ENCODE measurements at places on chromosomes 7 and 10.

GRCh38 chr10:68924593-68924992, 23.5 kb downstream of the DDX50 start:
- DNase-seq: no peak

DNA sequence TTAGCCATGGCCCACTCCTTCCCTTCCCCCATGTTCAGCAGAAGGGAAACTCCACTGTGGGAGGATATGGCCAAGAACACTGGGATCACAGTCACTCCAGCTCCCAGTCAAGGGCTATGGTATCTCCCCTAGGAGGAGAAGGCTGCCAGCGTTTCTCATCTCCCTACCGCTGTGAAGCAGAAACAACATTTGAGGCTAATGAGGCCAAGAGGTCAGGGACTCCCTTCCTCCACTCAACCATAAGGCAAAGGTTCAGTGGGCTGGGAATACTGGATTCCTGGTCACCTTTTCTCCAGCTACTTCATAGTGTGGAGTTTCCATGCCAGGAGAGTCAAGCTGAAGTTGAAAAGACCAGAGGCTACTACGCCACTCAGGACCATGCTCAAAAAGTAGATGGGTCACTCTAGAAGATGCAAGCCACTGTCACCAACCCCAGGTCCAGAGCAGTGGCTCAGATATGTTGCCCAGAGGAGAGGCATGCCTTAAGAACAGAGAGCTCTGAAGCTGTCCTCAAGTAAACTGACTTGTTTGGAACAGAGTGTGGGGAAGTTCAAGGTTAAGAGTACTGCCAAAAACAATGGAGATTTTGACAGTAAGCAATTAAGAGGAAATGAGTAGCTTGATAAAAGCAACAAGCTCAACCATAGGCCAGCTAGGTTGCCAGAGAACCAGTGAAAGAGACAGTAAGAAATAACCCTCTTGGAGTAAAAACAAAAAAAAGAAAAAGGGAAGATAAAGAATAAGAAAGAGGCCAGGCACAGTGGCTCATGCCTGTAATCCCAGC, 3.8 kb upstream of the TMEM140 start:
- no peak for DNase-seq

DNA sequence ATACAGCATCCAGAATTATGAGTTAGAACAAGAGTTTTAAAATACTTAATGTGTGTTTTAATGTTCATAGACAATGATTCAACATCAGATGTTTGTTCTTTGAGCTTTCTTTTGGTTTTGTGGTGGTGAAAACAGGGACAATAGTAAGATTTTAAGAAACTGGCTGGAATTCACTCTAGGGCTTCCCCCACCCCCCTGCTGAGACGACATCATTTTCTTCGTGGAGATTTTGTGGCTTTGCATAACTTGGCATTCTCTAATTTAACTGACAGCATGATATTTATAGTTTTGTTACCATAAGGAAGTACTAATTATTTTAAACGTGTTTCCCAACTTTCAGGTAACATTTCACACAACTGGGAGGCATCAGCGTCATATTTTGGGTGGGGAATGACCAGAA, 184.1 kb downstream of the BICC1 start:
- DNase-seq: no peak

DNA sequence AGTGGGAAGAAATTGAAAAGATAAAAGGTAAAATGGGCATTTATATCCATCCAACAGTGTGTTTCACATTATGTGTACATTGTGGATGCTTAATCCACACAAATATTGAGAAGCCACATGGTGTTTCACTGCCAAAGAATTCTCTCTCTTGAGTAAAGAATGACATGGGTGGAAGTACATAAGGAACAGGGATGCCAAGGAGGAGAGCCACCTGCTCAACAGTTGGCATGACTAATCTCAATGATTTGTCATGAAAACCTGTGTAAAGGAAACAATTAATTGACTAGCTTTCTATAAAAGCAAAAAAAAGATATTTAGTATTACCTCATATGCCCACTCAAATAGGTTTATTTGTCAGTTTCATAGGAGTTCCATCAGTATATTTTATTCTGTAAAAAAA, 43.1 kb downstream of the MAGI2 start:
- no peak for DNase-seq

DNA sequence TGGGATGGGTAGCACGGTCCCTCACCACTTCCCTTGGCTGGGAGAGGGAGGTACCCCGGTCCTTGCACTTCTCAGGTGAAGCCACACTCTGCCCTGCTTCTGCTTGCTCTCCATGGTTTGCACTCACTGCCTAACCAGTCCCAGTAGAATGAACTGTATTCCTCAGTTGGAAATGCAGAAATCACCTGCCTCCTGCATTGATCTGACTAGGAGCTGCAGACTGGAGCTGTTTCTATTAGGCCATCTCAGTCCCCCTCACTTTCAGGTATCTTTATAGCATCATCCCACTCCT, 264.9 kb downstream of the ZWINT start:
- no peak for DNase-seq

DNA sequence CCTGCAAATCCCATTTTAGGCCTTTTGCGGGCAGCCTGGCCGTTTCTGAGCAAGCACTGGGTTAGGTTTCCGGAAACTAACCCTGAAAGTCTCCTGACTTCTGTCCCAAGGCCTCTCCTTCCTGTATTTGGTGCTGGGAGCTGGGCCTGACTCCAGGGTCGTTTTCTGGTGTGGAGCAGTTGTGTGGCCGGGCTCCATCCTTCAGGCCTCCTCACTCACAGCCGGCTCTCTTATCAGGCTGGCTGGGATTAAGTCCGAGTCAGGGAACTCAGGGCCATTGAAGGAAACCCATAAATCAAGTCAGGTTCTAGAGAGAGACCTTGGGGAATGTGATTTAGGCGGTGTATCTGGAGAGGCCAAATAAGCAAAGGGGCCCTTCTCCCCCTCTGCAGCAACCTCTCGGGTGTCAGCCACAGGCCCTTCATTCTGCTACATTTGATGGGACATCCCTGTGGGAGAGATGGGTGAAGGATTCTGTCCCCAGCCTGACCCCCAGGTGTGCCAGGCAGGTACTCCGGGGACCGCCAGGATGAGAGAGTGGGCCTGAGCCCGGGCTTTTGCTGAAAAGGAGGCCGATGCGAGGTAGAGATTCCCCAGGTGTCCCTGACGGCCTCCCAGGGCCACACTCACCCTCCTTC, 3.3 kb downstream of the GATA3 start:
- DNase-seq: no peak

DNA sequence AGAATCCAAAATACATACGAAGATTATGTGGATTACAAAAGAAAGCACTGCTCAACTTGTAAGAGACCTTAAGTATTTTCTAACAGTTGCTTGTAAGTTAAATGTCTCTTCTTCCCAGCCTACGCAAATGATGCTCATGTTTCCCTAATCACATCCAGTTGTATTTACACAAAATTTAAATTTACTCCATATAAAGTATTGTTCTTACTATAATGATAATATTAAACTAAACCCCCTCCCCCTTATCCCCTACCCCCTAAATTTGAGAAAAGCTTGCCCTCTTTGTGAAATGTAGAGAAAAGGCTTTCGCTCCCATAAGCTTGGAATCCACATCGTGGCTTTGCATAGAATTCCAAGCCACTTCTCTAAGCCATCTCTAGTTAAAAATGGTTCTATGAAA, 29.4 kb downstream of the ANKMY2 start:
- DNase-seq: no peak

- DNase-seq: no peak
Measured at GRCh38 chr7:29432721-29433120, 130.9 kb upstream of the PRR15 start.

- no peak for DNase-seq
Measured at GRCh38 chr10:73837072-73837471, 25.7 kb upstream of the NDST2 start.

GRCh38 chr7:136359333-136359903, 382.3 kb upstream of the MTPN start:
- no peak for DNase-seq

GRCh38 chr10:61283066-61283465, 170.1 kb downstream of the TMEM26 start:
- DNase-seq: no peak

- no peak for DNase-seq
Measured at GRCh38 chr7:146117576-146117975, 975 bp downstream of the CNTNAP2 start.

DNA sequence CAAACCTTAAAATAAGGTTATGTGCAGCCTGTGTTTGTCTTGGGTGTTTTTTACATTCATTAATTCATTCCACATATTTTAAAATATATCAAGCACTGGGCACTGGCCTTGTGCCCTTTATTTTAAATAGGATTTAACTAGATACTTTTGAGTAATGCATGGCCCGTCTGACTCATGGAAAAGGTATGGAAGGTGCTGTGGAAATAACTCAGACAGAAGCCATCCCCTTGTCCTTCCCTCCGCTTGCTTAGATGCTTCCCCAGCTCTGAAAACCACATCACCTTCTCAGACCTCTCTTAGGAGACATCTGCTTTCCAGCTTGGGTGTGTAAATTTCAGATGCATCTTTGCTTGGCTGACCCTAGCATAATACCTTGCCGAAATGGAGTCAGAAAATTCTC, 30.5 kb downstream of the SLC18A2 start:
- DNase-seq: no peak

GRCh38 chr7:65892161-65892560, 19.3 kb downstream of the VKORC1L1 start:
- no peak for DNase-seq

DNA sequence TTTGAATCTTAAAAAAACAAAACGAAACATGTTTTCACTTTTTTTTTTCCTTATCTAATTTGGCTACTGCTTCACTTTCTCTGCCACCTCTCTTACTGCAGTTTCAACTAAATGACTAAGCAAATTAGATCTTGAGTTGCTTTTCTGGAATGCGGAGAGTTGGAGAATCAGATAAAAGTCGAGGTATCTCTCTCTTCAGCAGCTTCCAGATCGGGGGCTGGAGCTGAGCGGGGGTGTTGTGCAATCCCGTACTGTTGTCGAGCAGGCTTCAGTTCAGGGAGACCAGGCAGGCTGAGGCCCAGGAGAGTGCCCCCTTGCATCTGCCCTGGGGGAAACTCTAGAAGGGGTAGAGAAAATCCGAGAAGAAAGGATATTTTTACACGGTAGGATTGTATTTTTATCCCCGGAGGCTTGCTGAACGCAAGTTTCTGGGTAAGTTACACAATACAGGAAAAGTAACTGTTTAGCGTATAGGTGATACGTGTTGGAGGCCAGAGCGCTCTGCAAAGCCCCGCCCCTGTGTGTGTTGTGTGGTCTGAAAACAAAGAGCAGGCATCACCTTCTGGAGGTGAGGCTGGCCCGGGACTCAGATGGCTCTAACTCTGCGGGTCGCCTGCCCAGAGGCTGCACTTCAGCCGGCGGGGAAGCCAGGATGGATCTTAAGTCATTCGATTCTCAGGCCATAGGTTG, 116.6 kb downstream of the KLF6 start:
- no peak for DNase-seq

DNA sequence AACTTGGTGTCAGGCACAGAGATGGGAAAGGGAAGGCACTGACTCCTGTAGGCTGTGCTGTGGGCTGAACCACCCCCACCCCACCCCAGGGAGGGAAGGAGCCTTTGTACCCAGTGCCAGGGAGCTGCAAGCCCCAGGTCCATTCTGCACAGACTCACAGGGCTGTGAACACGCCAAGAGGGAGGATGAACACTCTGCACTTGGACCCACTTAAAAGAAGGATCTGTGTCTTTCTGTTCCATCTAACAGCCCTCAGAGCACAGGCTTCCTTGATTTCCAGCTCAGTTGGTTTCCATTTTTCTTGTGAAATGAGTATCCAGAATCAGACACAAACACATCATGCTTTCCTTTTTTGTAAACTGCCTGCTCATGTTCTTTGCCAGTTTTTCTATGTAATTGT, 84.9 kb downstream of the GRB10 start:
- no peak for DNase-seq
